ENCODE measurements at places on chromosomes 1 and 21.

- DNase-seq: no peak
Observed at GRCh38 chr1:118767971-118768370, 220.2 kb downstream of the TBX15 start.

DNA sequence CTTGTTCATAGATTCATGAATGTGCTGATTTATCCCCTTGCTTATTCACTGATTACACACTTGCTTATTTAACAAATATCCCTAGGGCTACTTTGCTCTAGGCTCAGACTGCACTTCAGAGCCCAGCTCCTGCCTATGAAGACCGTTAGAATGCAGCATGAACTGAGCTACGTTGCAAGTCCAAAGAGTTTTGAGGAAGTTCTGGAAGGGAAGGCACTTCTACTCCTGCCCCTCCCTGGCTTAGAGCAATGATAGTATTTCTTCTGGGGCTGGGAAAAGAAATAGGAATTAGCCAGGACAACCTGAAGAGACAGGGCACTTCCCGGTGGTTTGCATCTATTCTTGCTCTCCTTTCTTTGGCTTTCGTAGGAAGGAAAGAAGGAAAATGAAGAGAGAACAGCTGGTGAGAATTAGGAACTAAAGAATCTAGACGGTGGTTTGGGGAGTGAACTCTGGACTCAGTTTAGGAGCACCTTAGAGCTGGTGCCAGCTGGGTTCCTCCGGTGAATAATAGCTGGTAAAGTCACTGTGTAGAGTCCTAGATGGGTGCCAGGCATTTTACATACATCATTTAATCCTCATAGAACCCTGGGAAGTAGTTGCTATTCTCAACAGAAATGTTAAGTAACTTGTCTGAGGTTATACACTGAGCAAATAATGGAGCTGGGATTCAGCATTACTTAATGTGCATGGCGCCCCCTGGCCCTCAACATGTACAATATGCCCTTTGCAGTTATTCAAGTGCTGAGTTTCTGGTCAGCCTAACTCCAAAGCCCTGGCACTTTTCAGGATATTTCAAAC lies 65.9 kb downstream of the NDUFS5 start:
- DNase-seq: no peak

DNA sequence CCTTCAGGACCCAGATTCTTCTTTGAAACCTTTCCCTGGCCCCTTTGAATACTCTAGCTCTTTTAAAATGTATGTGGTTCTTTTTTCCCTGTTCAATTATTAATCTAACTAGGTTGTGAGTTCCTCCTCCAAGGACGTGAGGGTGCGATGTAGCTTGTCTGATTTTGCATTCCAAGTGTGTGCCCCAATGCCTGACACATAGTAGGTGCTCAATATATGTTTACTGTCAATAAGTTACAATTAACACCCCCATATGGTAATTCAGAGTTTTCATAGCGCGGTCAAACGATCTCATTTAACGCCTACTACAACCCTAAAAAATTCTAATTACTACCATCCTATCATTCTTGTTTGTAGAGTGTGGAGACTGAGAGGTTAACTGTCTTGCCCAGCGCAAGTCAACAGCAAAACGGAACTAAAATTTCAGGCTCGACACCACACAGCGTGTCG lies 482 bp upstream of the MTR start:
- no peak for DNase-seq

DNA sequence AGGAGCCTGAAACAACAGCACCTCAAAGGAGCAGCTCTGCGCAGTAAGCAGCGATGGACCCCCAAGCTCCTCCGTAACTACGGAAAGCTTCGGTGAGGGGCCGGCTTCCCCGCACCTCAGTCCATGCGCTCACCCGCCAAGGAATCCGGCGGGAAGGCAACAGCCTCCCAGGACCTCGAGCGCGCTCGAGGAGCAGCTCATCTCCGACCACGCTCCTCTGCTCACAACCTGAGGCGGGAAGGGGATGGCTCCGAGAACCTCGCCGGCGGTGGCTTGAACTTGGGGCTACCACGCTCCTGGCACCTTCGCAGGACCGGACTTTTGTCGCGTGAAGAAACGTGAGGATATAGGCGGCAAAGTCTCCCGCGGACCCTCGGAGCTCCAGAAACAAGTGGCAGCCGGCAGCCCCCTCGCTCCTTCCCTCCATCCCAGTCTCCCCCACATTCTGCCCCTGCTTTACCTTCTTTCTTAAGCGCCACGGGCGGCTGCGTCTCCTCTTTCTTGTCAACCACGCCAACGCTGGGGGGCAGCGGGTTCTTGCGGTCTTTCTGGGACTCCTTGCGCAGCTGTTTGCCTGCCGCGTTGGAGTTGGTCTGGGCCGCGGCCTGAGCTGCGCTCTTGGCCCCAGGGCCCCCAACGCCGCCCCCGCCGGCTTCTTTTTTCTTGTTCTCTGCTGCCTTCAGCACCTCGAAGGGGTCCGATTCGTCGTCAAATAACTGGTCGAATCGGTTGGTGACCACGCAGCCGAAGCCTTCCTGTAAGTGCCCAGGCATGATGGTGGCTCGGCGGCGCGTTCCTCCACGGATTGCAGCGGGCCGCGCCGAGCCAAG lies 459 bp downstream of the SERBP1 start:
- DNase-seq: peak; percentile 65

DNA sequence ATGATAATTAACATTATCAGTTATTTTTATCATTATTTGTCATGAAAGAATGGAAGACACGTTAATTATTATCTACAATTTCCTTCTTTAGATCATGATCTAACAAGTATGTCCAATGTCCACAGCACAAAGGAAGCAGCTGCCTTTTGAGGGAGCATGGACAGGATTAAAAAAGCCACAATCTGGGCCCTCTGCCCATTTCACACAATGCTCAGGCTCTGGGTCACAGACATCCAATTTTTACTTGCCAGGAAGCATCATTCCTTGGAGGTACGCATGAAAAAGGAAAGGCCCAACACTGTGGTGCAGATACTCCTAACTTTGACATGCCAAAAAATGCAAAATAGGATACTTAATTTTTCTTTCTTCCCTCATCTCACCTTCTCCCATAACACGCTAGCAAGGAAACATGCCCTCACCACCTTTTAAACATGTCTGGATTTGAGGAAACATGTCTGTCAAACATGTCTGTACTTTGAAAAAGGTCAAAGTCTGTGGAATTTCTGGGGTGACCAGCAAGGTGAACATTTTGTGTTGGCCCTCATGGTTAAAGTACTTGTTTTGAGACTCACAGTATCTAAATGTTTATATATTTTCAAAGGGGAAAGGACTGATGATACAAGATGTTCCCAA lies 40.0 kb downstream of the GADD45A start:
- DNase-seq: no peak

GRCh38 chr1:55378582-55378981 lies 163.4 kb upstream of the USP24 start:
- peak; percentile 23 for DNase-seq

DNA sequence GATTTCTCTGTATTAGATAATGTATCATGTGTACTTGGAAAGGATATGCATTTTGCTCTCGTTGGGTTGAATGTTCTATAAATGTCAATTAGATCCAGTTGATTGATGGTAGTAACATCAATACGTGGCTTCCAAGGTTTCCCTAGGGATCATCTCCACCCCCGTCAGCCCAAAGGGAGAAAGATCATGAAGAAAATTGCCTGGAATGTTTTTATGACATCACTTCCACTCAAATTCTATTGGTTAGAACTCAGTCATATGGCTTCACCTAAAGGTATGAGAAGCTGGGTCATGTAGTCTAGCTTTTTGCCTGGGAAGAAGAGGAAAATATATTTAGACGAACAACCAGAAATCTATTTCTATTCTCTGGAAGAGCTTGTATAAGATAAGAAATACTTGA lies at the start of gene C1orf185:
C1orf185 (plus strand) TSS at position 253 of the 400 bp plus-strand sequence; CDS start at position 259, 6 bp downstream.
- no peak for DNase-seq

- DNase-seq: no peak
Observed at GRCh38 chr1:38777464-38777957, 82.1 kb downstream of the RRAGC start.

- no peak for DNase-seq
Observed at GRCh38 chr1:197985351-197985750, 68.2 kb downstream of the LHX9 start.

DNA sequence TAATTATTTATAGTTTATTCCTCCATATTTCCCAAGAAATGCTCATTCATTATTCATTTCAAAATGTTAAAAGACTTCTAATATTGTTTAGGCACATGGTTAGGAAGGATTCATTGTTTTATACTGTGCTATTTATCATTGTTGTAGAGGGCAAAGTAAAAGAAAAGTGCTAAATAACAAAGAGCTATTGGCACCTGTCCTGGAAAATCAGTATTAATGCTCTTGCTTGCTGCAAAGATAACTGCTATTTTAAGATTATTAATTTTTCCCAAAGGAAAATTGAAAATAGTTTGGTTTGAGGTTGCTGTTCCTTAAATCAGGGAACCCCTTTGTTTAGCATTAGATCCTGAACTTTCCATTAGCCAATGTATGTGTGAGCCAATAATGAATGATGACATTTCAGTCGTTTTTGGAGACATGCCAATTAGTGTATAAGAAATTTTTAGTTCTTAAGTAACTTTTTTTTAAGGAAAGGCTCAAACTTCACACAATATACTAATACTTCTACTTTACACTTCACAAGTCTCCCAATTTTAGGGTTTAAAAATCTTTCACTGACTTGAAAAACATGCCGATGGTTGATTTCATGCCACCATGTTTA lies 39.9 kb downstream of the EPB41 start:
- no peak for DNase-seq

- DNase-seq: no peak
Observed at GRCh38 chr1:90325168-90325567, 330.3 kb downstream of the ZNF326 start.

DNA sequence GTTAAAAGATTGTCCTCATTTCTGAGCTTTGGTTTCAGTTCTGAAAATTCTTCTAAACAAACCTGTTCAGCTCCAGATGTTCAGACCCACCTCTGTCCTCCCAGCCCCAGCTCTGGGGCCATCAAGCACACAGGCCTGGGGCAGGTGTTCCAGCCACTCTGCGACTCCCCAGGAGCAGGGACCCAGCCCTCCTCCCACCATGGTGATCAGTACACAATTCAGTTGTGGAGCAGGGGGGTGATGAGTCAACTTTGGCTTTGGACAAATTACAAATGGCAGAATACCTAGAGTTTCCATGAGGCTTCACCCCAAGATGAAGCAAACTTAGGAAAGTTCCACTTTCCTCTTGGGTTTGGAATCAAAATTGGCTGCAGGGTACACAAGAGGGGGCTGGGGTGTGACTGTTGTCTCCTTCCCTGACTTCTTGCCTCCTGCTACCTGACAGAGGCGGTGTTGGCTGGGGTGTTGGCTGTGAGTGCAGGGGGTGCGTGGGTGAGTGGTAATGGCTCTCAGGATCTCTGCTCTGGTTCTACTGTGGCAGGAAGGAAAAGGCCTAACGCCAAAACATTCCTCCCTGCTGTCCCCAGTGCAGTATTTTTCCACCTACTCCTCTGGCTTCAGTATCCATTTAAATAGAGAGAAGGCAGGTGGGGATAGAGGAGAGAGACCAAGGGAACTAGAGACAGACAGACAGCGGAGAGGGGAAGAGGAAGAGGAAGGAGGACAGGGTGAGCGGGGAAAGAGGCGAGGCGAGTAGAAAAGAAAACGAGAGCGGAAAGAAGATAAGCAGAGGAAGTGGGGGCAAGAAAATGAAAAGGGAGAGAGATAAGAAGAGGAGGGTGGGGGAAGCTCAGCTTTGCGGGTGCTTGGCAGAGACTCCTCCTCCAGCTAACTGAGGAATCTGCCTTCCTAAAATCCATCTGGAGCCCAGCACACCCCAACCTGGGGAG lies 20.6 kb upstream of the LRRN2 start:
- DNase-seq: no peak

DNA sequence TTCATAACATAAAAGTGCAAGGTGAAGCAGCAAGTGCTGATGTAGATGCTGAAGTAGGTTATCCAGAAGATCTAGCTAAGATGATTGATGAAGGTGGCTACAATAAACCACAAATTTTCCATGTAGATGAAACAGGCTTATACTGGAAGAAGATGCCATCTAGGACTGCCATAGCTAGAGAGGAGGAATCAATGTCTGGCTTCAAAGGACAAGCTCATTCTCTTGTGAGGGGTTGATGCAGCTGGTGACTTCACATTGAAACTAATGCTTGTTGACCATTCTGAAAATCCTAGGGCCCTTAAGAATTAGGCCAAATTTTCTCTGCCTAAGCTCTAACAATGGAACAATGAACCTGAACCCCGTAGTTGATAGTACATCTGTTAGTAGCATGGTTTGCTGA lies 34.0 kb downstream of the FLVCR1 start:
- no peak for DNase-seq

DNA sequence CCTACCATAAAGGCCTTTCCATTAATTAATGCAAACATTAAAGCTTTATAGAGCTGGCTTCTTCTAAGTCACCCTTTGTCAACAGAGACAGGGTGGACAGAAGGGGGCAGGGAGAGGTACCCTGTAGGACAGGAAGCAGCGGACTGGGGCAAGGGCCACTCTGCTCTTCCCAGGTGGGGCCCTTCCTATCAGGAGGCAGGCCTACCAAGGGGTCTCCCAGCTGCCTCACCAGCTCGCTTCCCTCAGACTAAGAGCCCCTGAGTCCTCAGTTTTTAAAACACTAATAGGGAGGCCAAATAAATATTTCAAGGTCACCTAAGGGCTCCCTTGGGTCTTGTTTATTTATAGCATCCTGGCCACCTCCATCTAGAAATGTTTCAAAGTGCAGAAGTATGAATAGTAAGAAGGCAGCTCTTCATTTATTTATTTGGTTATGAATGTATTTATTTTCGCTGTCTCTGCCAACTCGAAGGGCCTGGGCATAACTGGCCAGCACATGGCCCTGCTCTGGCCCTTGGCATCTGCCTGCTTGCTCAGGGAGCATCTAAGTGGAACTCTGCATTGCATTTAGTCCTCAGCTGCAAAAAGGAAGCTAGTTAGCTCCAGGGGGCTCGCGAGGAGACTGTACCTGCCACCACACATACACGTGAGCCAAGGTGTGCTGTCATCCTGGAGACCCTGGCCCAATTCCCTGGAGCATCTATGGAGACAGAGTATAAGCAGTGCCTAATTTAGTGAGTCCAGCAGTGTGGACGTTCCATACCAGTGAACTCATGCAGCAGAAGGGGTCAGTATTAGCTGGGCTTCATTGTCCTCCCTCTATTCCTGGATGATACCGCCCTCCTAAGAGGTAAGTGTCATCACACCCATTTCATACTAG lies 395.1 kb upstream of the VAMP3 start:
- DNase-seq: no peak

- DNase-seq: no peak
Observed at GRCh38 chr1:14910984-14911721, 242.4 kb upstream of the TMEM51 start.

DNA sequence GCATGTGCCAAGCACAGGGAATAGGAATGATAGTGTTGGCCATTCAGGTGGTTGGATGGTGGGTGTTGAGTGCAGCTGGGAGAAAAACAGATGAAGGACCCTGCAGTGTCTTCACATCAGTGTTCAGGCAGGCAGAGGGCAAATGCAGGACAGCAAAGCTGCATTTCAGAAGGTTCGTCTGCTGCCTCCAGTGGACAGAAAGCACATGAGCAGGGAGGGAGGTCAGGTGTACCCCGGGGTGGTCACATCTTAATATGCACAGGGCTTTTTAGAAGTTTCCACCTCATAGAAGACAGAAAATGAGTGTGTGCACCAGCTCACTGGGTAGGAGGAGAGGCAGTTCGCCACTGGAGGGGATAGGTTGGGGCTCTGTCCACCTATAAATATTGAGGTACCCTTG lies 184.9 kb downstream of the SLC35F3 start:
- no peak for DNase-seq

Measured in activated naive CD4-positive, alpha-beta T cell treated with anti-CD3 and anti-CD28 coated beads, Interleukin-2, amount 50 U/mL, for 72 hours (primary cell).